ENCODE measurements at places on chromosomes 4 and X. TPM values are rescaled to one million over a fixed set of nuclear protein-coding genes. Genes with fewer than 3 reads are reported as not detected.

Gene GPR34
- total RNA-seq = not detected

Gene KCNE5
- total RNA-seq = not detected

Gene MAGEE2
- not detected for total RNA-seq

Gene DKK2
- 0.65 TPM for total RNA-seq

Gene P2RY10
- total RNA-seq = not detected

Gene RNF128
- 33.7 TPM for total RNA-seq

Gene TCEAL2
- total RNA-seq = not detected

Gene FAM199X
- total RNA-seq = 77.5 TPM

Gene RASGEF1B
- 55.9 TPM for total RNA-seq

Gene CCNG2
- total RNA-seq = 153 TPM

Gene TEX13B
- not detected for total RNA-seq

Gene IGFBP7
- 4,753 TPM for total RNA-seq
